Esophagus squamous epithelium (tissue), 5 donors: ENCODE measurements at places on chromosomes 7 and 10.

DNA sequence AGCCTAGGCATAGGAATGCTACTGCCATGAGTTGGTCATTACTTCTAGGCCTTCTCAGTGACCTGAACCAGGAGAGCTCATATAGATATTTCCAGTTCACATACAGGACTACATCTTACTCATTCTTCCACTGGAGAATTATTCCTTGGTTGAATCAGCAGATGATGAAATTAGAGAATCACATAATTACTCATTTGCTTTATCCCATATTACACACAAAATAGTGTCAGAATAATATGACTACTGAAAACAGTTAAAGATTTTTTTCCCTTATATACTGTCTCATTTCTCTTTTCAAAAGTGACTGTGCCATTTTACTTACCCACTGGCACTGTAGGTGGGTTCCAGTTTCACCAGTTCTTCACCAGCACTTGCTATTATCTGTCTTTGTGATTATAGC, 18.5 kb downstream of the BMS1 start:
- H3K4me3 ChIP-seq: no peak overlapping the region
- DNase-seq: no peak
- H3K36me3 ChIP-seq: peaks cover 100% of the 10 kb centered on the region
- no peak overlapping the region for H3K27ac ChIP-seq
- no peaks in the 10 kb centered on the region for H3K27me3 ChIP-seq

- H3K36me3 ChIP-seq: no peaks in the 10 kb centered on the region
- H3K4me1 ChIP-seq: no peaks in the 10 kb centered on the region
Measured at GRCh38 chr7:68699090-68699711, 899.1 kb upstream of the AUTS2 start.

DNA sequence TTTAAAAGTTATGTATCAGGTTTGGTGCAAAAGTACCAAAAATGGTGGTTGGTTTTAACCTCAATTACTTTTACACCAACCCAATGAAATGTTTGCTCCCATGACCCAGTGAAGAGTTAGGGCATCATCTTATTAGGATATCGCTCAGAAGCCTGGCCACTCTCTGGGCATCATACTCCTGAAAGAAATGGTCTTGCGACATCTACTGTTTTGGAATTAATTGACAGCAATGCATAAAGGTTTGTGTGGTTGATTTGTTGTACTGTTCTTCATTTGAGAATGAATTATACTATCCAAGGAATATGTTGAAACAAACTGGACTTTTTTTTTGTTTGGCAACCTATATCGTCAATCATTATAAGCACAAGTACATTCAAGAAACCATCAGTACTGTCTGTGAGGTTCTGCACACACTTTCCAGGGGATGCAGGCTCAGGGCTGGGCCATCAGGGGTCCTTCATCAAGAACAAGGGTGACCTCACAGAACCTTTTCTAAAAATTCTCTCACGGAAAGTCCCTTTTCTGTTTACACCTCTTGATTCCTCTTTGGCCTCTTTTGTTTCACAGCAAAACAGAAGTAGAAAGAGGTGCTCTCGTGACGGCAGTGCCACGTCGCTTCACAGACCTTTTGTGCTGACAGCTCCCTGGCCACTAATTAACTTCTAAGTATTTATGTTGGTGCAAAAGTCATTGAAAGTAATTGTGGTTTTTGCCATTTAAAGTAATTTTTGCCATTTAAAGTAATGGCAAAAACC, 117.2 kb upstream of the KLF6 start:
- H3K4me3 ChIP-seq: no peak overlapping the region
- DNase-seq: no peak
- H3K27ac ChIP-seq: no peak overlapping the region
- H3K27me3 ChIP-seq: no peaks in the 10 kb centered on the region
- peaks cover 7% of the 10 kb centered on the region for H3K4me1 ChIP-seq

GRCh38 chr7:156141941-156142340, 329.7 kb upstream of the SHH start:
- no peaks in the 10 kb centered on the region for H3K27me3 ChIP-seq
- H3K4me3 ChIP-seq: no peak overlapping the region
- H3K4me1 ChIP-seq: no peaks in the 10 kb centered on the region
- no peak for DNase-seq

- H3K4me3 ChIP-seq: no peak overlapping the region
- H3K36me3 ChIP-seq: no peaks in the 10 kb centered on the region
- no peaks in the 10 kb centered on the region for H3K4me1 ChIP-seq
- no peaks in the 10 kb centered on the region for H3K27me3 ChIP-seq
Measured at GRCh38 chr7:8161364-8161828, 100.6 kb downstream of the ICA1 start.

DNA sequence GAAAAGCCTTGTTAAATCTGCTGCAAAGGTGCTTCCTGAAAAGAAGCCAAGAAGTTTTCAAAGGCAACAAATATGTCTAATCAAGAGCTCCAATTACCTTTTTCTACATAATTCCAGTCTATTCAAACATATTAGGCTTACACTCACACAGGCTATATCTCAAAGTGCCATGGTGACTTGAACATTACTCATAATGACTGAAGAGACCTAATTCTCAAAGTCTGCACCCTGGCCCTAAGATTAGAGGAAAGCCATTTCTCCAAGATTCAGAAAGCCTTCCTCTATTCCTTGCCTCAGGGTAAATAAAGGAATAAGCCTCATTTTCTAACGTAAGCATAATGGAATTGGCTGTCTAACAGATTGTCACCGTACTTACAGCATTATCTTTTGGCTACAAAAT, 78.3 kb upstream of the THSD7A start:
- H3K27me3 ChIP-seq: no peaks in the 10 kb centered on the region
- DNase-seq: no peak
- no peak overlapping the region for H3K4me3 ChIP-seq
- H3K4me1 ChIP-seq: no peaks in the 10 kb centered on the region
- no peak overlapping the region for H3K27ac ChIP-seq

DNA sequence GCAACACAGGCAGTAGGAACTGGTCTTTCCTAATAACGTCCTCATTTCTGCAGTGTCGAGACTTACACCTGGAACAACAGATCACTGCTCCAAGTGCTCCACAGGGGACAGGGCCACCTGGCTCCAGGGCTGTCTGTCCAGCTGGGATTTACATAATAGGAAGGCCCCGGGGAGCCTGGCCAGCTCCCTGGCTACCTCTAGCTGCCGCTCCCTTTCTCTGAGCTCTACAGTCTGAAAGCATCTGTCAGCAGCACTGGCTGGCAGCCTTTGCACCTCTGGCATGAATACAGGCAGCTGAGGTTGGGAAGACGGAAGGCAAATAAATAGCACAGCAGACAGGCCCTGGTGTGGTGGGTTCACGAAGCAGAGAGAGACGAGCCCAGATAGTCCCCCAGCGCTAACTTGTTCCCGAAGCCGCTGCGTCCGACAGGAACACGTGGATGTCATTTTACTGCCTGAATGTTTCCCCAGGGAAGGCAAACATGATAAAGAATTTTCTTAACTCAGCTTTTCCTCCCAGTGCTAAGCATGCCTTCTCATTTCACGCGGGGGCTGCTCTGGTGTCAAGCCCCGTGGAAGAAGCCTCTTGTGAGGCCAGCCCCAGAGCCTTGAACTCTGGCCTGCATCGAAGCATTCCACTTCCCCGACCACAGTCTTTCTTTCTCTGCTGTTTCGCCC, 105.4 kb downstream of the ITIH5 start:
- no peaks in the 10 kb centered on the region for H3K36me3 ChIP-seq
- peaks cover 4% of the 10 kb centered on the region for H3K27me3 ChIP-seq
- H3K4me3 ChIP-seq: peak overlapping the region; percentile 10
- DNase-seq: no peak
- H3K27ac ChIP-seq: peak overlapping the region; percentile 57

DNA sequence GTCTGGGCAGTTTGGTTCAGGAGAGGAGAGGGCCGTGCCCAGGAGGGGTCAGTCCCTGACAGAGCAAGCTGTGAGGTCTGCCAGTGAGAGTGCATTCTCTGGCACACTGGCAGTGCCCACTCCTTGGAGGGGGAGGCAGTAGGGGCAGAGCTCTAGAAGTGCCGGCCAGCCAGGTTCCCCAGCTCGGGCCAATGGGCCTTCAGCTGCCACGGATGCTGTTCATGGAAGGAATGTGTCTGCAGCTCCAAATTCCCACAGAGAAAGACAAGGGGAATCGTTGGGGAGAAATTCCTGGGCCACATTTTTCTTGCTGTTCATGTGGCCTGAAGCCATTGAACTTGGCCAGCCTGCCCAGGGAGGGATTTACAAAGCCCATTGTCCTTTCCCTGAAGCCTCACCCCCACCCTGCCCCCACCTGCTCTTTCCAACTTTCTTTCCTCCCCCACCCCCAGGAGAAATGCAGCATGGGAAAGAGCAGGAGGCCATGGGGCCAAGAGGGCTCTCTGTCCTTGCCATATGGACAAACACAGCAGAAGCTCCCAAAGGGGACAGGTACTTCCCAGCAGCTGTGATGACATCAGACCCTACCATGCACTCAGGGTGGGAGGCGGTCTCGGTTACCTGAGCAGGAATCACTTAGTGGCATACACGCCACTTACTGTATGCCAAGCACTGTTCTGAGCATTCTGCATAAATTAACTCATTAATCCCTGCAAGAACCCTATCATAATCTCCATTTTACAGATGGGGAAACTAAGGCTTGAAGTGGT, 70.7 kb downstream of the ARHGAP22 start:
- no peaks in the 10 kb centered on the region for H3K36me3 ChIP-seq
- no peak for DNase-seq
- H3K4me3 ChIP-seq: no peak overlapping the region
- H3K4me1 ChIP-seq: no peaks in the 10 kb centered on the region

GRCh38 chr7:29132980-29133379, 13.4 kb downstream of the CPVL start:
- H3K27ac ChIP-seq: no peak overlapping the region
- no peaks in the 10 kb centered on the region for H3K27me3 ChIP-seq
- H3K4me3 ChIP-seq: no peak overlapping the region
- no peaks in the 10 kb centered on the region for H3K36me3 ChIP-seq
- DNase-seq: no peak
- H3K4me1 ChIP-seq: no peaks in the 10 kb centered on the region

GRCh38 chr7:100515072-100515532, 23.9 kb upstream of the AGFG2 start:
- no peaks in the 10 kb centered on the region for H3K27me3 ChIP-seq
- no peak for DNase-seq
- H3K4me1 ChIP-seq: peaks cover 18% of the 10 kb centered on the region
- H3K36me3 ChIP-seq: no peaks in the 10 kb centered on the region

DNA sequence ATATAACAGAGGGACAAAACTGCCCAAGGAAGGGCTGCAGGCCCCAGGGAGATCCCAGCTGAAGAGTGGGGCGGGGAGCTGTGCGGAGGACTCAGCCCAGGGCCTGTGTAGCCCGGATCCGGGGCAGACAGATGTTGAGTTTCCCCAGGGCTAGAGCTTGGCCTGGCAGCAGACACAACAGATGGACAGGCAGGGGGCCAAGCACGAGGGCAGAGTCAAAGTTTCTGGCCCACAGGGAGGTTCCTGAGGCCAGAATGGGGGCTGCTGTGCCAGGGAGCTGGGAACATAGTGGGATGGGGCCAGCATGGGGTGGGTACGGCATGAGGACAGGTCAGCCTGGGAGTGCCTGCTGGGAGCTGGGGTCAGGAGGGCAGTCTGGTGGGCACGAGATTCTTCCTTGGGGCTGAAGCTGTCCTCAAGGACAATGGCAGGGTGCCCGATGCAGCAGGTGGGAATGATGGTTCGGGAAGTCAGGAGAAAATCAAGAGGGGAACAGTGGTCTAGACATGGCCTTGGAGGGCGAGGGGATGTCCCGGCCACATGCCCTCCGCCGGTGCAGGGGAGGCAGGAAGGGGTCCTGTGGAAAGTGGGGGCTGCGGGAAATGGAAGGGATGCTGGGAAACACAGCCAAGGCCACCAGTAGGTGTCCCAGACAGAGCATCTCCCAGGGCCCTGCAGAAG, 519.1 kb upstream of the FOXK1 start:
- no peaks in the 10 kb centered on the region for H3K4me1 ChIP-seq
- H3K36me3 ChIP-seq: no peaks in the 10 kb centered on the region
- no peak for DNase-seq

DNA sequence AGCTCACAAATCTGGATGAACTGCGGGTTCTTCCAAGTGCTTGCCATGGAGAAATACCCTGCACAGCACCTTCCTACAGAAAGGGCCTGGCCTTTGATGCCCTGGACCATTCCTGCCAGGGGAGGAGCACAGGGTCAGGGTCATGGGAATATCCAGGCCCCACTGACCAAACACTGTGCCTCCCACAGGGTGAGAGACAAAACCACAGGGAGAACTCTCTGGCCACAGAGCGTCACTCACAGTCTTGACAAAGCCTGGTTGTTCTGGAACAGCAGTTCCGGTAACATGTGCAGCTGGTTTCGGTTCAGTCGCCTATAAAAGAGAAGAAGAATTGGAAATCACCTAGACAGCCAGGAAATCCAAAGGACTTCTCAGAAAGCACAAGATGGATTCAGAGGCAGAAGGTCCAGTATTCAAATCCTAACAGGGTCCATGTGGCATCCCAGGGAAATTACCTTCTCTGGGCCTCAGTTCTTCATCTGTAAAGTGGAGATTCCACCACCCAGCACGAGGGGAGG, 28.1 kb downstream of the SLIT1 start:
- no peaks in the 10 kb centered on the region for H3K27me3 ChIP-seq
- H3K4me3 ChIP-seq: no peak overlapping the region
- H3K27ac ChIP-seq: no peak overlapping the region
- H3K4me1 ChIP-seq: no peaks in the 10 kb centered on the region
- no peaks in the 10 kb centered on the region for H3K36me3 ChIP-seq
- DNase-seq: no peak

GRCh38 chr7:102318482-102318971, 31.9 kb downstream of the SH2B2 start:
- no peak overlapping the region for H3K27ac ChIP-seq
- H3K4me3 ChIP-seq: no peak overlapping the region
- peaks cover 7% of the 10 kb centered on the region for H3K4me1 ChIP-seq
- no peak for DNase-seq
- H3K36me3 ChIP-seq: no peaks in the 10 kb centered on the region

DNA sequence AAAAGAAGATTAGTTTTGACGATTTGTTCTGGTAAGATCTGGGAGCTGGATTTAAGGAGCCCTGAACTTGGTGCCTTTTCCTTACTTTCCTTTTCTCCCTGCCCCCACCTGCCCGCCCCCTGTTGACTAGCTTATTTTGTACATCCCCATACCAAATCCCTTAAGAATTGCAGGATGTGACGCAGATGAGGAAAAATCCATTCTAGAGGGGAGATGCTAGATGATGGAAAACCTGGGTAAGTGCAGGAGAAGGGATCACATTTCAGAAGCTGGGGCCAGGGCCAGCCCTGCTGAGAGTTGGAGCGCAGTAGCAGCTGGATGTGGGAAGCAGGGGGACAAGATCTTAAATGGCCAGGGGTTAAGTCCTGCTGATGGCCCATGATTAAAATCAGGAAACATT, 93.9 kb downstream of the CCDC3 start:
- H3K4me3 ChIP-seq: no peak overlapping the region
- H3K27me3 ChIP-seq: no peaks in the 10 kb centered on the region
- no peaks in the 10 kb centered on the region for H3K36me3 ChIP-seq
- no peak for DNase-seq
- peaks cover 31% of the 10 kb centered on the region for H3K4me1 ChIP-seq
- H3K27ac ChIP-seq: no peak overlapping the region

DNA sequence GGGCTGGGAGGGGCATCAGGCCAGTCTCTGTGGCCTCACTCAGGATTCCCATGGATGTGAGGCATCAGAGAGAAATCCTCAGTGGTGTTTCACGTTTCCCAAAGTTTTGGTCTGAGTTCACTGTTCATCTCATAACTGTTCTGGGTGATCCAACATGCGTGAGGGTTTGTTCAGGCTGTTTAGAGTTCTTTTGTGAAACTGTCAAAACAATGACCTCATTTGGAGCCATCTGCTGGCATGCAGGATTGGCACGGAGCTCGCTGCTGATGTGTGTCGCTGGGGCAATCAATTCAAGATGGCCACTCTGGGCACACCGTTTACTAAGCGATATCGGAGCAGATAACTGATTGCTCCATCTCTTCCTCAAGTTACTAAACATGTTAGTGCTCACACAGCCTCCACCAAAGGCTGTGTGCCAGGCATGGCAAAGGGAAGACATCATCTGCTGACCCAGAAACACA, 365.6 kb downstream of the WDR11 start:
- no peaks in the 10 kb centered on the region for H3K36me3 ChIP-seq
- DNase-seq: no peak
- peaks cover 3% of the 10 kb centered on the region for H3K4me1 ChIP-seq
- no peaks in the 10 kb centered on the region for H3K27me3 ChIP-seq
